GF-D8 (cell line): ENCODE measurements at places on chromosomes 2 and 18.

GRCh38 chr2:240252191-240252871 is 111.9 kb upstream of the OTOS start:
- no peak for DNase-seq

DNA sequence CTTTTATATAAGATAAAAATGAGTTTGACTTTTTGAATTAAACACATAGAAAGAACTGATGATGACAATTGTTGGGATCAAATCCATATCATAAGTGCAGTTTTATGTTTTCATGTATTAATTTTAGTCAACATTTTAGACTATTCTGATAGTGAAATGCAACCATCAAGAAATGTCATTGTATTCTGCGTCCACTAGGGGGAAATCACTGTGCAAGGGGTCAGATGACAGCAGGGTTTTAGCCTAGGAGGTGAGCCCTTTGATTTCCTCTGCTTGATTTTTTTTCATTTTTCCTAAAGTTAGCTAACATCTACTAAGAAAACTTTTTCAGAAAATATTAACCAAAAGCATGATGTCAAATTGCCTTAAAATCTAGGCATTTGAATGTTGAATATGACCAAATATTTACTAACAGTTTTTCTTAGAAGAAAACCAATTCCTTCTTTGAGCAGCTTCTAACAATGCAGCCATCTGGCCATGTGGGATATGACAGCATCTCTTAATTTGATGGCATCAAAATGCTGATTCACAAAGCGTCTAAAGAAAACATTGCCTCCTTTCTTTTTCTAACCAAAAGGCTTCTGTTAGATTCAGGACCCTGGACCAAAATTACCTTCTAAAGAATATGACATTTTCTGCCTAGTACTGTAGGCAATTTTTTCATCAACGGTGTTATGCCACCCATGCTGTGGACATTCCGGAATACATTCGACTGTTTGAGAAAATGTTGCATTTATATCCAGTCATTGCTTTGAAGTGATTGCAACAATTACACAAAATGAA is 141.5 kb downstream of the SPHKAP start:
- no peak for DNase-seq

DNA sequence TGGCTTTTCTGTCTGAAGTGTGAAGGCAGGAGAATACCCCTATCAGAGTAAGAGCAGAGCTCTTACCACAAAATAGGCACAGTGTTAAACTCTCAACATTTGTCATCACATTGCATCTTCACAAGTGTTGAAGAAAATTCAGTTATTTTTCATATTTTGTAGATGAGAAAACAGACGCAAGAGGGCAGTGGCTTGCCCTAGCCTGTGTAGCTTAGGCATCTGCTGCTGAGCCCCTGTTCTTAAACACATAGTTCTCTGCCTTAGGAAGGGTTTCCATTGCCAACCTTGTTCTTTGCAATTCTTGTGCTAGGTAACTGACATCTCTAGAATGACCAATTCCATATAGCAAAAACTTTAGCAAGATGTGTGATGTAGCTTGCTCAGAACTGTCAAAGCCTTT is 112.7 kb upstream of the RMDN2 start:
- DNase-seq = no peak

DNA sequence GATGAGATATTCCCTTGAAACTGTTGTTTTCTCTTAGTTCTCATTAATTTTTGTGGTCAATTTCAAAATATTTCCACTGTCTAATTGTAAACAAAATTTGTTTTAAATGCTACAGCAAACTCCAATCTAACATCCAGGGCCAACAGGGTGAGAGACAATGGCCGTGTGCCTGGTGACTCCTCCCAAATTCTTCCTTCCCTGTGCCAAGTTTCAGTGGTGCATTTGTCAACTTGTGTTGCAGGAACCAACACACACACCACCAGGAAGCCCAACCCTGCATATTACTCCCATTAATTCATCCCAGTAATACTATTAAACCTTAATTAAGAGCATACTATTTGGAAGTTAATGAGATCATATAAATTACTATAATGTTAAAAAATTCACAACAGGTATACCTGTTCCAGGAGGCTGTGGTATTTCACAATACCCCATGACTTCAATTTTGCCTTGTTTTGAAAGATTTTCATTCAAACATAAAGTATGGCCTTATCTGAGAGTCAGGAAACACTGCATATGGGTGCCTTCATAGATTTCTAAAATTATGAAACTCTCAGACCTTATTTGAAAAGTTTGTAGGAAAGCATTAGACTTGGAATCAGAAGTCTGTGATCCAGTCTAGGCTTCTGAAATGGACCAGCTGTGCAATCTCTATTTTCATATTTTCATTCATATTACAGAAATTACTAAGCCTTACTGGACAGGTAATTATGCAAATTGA is 1.1 kb downstream of the SERPINB2 start:
- no peak for DNase-seq

DNA sequence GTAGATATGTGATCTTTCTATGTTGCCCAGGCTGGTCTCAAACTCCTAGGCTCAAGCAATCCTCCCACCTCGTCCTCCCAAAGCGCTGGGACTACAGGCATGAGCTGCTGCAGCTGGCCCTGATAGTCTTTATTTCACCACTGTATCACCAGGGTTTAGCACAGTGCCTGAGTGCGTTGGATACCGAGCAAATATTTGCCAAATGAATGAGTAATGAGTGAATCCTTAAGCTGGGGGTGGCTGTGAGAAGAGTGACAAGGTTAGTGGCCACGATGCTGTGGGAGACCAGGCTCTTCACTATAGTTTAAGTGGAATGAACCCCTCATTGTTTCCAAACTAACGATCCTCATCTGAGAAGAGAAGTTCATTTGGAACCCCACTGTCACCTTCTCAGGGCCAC is 60.8 kb upstream of the FAM136A start:
- DNase-seq = no peak

DNA sequence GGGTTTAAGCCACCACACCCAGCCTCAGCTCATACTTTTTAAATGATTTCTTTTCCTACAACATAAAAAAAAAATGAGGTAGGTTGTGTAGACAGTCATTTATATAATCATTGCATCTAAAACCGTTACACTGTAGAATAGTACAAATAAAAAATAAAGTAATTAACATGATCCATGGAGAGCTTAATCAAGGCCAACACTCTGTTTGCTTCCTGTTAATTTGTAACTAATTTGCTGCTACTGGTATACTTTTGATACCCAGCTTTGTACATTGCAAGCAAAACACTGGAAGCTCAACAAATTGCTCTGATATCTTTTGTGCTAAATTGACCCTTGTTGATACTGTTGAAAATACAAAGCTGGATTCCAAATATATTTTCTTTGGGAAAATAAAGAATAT is 20.2 kb upstream of the KCTD1 start:
- no peak for DNase-seq

GRCh38 chr2:233185330-233185729 is 66.1 kb upstream of the ATG16L1 start:
- no peak for DNase-seq

DNA sequence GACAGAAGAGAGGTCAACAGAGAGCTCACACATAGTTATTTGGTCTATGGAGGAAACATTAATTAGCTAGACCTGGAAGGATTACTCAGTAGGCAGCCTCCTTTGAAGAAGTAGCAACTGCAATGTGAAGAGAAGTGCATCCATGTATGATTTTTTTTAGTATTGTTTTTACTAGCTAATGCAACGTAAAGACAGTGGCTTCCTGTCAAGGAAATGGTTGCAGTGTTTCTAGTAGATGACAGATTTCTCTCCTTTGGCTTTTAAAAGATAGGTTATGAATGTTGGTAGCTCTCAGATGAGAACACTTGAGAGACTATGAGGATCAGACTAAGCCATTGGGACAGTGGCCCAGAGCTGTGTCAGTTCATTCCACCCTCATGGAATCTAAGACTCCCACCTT is 175.8 kb downstream of the AGPS start:
- no peak for DNase-seq

GRCh38 chr18:74836296-74837139 is 238.8 kb downstream of the ZNF407 start:
- no peak for DNase-seq

GRCh38 chr2:101047075-101047766 is 45.1 kb downstream of the RPL31 start:
- DNase-seq = no peak

GRCh38 chr2:75494137-75494769 is 66.5 kb downstream of the EVA1A start:
- no peak for DNase-seq

GRCh38 chr2:172445851-172446250 is 18.5 kb downstream of the ITGA6 start:
- no peak for DNase-seq

- DNase-seq = no peak
Observed at GRCh38 chr2:55581874-55582547, 35.4 kb downstream of the PPP4R3B start.

- no peak for DNase-seq
Observed at GRCh38 chr18:22363867-22364463, 53.8 kb downstream of the CTAGE1 start.

DNA sequence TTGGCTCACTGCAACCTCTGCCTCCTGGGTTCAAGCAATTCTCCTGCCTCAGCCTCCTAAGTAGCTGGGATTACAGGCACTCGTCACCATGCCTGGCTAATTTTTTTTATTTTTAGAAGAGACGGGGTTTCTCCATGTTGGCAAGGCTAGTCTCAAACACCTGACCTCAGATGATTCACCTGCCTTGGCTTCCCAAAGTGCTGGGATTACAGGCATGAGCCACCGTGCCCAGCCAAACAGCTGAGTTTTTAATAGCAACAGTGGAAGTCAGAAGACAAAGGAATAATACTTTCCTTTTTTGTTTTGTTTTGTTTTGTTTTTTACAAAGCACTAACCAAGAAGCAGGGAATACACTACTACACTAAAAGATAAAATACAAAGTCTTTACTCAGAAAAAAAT is 16.9 kb downstream of the GPR75 start:
- DNase-seq = no peak

GRCh38 chr2:90207454-90208058 is 1516.1 kb downstream of the RPIA start:
- DNase-seq = no peak

DNA sequence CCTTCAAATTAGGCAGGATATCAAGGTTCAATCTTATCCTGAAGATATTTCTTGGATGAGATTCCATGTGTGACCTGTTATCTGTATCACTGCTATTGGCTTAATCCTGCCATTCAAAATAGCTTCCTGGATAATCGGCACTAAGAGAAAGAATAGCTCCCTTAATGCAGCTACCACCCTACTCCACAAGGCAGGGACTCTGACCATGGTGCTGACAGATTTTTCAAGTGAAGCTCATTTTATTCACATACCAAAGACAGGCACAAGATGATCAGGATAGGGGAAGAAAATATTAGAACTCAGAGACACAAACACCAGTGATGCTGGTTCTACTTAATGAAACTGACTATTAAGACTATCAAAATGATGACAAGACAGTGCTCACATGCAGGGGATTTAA is 74.9 kb downstream of the ORC4 start:
- DNase-seq = no peak

GRCh38 chr2:26647981-26648380 is 6.8 kb upstream of the CIB4 start:
- DNase-seq = no peak

DNA sequence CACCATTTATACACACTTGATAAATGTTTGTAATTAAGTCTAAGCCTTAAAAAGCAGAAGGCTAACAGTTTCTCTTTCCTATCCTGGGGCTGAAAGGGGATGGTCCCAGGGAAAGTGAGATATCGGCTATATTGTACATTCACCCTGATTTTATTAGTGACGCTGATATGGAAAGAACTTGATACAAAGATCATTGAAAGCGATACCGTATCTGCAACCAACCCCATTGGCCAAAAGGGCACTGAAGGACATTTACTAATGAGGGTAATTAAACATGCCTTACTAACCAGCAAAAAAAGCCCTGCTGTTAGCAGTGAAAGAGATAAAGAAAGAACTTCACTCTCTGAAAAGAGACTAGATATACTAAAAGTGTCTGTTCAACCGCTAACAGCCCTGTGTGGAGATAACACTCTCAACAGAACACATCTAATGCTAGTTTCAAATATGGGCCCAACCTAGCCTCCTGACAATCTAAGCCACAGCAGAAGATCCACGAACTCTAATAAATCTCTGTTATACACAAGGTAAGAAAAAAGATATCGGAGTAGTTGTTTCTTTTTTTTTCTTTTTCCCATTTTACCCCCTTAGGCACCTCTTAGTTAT is 200.0 kb downstream of the CDH2 start:
- DNase-seq = no peak

- DNase-seq = no peak
Observed at GRCh38 chr2:46387886-46388515, 90.8 kb downstream of the EPAS1 start.

DNA sequence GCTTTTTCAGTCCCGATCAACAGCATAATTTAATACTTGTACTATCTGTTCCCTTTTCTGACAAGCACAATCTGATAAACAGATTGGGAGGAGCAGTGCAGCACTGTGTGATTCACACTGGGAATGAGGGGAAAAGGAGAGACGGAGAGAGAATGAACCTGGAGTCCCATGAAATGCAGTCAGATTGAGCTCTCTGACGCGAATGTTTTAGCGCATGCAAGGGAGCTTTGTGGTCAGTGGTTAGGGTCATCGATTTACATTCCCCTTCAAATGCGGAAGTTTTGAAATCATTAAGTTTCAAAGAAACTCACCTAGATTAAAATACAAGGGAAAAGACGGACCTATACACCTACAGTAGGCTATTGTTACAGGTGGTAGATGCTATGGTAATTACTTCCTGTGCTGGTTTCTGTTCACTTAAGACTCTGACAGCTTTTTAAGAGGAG is 99.6 kb downstream of the KCTD1 start:
- no peak for DNase-seq

- no peak for DNase-seq
Observed at GRCh38 chr2:128320192-128320905, 1.7 kb upstream of the HS6ST1 start.

- DNase-seq = no peak
Observed at GRCh38 chr2:230226051-230226551, 565 bp downstream of the SP140 start.

- DNase-seq = no peak
Observed at GRCh38 chr18:32469691-32470459, 807 bp downstream of the GAREM1 start.

- DNase-seq = no peak
Observed at GRCh38 chr2:241601841-241602240, 35.1 kb downstream of the THAP4 start.

DNA sequence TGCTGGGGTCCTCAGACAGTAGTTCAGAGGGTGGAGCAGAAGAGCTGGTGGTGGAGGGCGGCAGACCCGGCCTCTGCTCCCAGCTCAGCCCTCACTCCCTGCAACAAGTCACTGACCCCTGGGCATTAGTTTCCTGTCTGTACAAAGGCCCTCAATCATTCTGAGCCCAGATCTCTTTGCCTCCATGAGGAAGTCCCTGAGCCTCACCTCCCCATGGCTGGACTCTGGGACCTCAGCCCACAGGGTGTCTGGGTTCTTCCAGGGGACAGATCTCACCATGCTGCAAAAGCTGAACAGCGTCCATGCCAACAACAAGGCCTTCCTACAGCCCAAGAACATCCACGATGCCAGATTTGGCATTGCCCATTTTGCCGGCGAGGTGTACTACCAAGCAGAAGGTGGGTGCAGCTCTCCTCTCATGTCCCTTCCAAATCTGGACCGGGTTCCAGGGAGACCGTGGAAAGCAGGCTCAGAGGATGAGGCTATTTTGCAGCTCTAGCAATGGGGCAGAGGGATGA is 49.1 kb downstream of the MYO7B start:
- no peak for DNase-seq

GRCh38 chr2:90209806-90210205 is 1518.3 kb downstream of the RPIA start:
- DNase-seq = no peak

- no peak for DNase-seq
Observed at GRCh38 chr2:160315337-160315736, 115.3 kb upstream of the ITGB6 start.
